ENCODE measurements at places on chromosomes 3 and 15.

- DNase-seq = no peak
Measured at GRCh38 chr3:53744351-53744750, 101.9 kb downstream of the CHDH start.

DNA sequence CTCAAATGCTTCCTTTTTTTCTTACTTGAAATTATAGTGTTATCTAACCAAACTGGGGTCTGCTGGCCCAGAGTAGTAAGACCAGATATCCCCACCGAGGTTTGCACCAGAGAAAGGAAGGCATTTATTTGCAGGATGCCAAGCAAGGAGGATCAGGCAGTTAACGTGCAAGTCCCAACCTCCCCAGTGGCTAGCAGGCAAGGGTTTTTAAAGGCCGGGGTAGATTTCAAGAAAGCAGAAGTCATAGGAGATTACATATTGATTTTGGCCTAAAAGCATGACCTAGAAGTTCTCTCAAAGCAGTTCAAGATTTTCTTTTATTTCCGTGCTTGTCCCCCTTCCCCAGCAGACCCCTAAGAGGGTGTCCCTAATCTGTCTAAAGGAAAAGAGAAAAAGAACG lies 32.8 kb upstream of the STRIT1 start:
- DNase-seq = no peak

DNA sequence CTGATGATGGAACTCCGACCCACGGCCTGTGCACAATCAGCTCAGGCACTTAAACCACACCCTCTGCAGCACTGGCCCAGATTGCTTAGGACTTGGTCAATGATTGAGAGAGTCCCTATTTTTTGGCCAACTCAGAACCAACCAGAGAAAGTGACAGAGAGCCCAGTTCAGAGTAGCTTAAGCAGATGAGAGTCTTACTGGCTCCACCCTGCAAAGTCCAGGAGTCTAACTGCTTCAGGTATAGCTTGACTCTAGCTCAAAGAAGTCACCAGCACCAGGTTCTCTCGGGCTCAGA lies 20.1 kb downstream of the SLC6A20 start:
- DNase-seq = no peak

DNA sequence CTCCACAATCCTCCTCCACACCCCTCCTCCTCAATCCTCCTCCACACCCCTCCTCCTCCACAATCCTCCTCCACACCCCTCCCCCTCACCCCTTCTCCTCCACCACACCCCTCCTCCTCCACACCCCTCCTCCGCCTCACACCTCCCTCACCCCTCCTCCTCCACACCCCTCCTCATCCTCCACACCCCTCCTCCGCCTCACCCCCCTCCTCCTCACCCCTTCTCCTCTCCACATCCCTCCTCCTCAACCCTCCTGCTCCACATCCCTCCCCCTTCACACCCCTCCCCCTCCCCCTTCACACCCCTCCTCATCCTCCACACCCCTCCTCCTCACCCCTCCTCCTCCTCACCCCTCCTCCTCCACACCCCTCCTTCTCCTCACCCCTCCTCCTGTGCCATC lies 69.8 kb upstream of the BLM start:
- DNase-seq = no peak

DNA sequence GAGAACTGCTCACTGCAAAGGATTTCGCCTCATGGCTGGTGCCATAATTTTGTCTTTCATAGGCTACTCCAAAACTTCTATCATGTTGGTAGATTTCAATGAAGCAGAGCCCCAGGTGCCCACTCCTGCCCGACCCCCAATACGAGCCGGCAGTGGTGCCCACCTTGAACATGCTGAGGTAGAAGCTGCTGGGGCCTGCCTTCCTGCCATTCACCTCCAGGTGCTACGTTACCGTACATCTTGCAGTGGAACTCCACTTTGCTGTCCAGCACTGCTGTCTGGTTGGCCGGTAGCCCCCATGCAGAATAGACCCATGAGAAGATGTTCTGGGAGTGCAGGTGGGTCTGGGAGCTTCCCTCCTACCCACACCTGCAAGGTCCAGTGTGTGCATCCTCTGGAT lies 502.8 kb upstream of the TBL1XR1 start:
- DNase-seq = no peak

DNA sequence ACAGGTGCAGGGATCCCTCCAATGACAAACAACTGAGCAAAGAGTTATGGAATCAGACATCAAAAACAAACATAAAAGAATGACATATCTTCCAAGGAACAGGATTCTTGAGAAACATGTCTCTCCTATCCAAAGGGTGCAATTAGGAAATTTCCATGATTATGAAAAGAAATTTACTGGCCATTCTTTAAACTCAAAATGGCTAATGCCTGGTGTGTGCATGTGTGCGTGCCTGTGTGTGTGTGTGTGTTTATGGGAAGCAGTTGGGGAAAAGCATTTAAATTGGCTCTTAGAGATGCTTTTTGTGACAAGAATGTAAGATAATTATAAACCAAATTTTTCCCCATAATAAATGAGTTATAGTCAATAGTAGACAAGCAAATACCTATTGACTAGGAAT lies 320.5 kb upstream of the THBS1 start:
- no peak for DNase-seq

GRCh38 chr3:66017591-66017990 lies 21.1 kb downstream of the MAGI1 start:
- DNase-seq = no peak

- no peak for DNase-seq
Measured at GRCh38 chr15:67118808-67119207, 53.4 kb downstream of the SMAD3 start.
